Astrocyte (in vitro differentiated cells and primary cell): ENCODE measurements at places on chromosomes 5 and 9. TPM values are rescaled to one million over a fixed set of nuclear protein-coding genes. Genes with fewer than 3 reads are reported as not detected.

DNA sequence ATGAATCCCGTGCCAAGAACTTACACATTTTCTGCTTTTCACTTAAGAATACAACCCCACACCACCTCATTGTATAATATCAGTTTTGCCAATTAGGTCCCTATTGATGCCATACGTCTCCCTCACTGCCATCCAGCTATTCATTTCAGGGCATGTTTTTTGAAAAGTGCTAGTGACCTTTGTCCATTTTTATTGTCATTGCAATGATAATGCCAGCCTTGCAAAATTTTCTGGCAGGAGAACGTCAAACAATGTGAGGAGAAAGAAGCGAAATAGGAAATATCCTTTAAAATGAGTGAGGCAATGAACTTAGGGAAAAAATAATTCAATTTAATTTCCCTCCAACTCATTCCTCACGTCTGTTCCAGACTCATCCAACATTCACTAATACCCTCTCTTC, 111.8 kb upstream of the CKMT2 start:
- no peak for DNase-seq

The ECM2 gene
- total RNA-seq: 0.18 and 0.22 TPM in 2 replicates

DNA sequence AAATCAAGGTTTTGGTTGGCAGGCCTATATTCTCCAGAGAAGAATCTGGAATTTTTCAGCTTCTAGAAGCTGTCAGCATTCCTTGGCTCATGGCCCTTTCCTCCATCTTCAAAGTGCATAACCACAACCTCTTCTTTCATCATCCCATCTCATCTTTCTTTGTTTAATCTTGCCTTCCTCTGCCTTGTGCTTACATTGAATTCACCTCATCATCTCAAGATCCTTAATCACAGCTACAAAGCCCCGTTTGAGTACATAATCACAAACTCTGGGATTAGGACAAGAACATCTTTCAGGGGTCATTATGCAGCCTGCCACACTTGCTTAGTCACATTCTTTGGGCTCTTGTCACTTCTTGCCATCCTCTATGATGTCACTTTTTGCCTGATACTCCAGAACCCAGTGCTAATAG, 130.3 kb downstream of the FOXD1 start:
- DNase-seq: peak; percentile 81

The ADGRD2 gene
- total RNA-seq: not detected in 2 replicates

DNA sequence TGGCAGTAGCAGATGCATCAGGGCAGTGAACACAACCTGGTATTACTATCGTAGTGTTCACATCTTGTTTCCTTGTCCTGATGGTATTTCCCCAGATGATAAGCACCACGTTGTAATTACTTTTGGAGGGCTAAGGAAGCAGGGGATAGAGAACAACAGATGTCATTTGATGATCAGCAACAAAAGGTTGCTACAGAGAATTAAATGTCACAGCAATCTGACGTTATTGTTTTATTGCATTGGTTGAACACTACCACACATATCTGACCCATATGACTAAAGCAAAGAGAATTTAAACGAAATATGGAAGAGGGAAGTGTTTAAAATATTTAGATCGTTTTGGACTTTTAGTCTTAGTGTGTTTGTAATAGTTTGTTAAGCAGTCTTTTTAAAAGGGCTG, 408.3 kb downstream of the SH3GL2 start:
- no peak for DNase-seq

DNA sequence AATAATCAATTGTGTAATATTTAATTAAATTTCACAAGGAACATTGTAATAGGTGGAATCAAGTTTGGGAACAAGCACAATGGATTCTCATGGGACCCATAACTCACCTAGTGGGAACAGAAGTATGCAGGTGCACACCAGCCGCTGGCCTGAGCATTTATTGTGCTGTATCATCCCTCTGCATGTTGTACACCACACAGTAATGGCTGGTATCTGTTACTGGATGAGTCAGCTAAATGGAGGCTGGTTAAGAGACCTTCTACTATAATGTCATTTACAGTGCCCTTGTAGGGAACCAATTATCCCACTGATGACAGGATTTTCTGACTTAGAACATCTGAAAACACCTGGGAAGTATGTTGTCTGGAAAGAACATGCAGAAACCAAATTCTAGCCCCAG, 3.2 kb upstream of the MAP3K1 start:
- no peak for DNase-seq

GRCh38 chr5:30968971-30969370, 224.5 kb upstream of the CDH6 start:
- no peak for DNase-seq
